ENCODE measurements at places on chromosomes 5 and 9. TPM values are rescaled to one million over a fixed set of nuclear protein-coding genes. Genes with fewer than 3 reads are reported as not detected.

GRCh38 chr9:16661816-16662215 lies 208.7 kb downstream of the BNC2 start:
- no peak for DNase-seq

GRCh38 chr5:75331-76320 lies 16.3 kb upstream of the PLEKHG4B start:
- no peak for DNase-seq

- no peak for DNase-seq
Observed at GRCh38 chr9:15670894-15671293, 118.1 kb downstream of the CCDC171 start.

PCDHA11 gene
- total RNA-seq, result 11.7 TPM

DNA sequence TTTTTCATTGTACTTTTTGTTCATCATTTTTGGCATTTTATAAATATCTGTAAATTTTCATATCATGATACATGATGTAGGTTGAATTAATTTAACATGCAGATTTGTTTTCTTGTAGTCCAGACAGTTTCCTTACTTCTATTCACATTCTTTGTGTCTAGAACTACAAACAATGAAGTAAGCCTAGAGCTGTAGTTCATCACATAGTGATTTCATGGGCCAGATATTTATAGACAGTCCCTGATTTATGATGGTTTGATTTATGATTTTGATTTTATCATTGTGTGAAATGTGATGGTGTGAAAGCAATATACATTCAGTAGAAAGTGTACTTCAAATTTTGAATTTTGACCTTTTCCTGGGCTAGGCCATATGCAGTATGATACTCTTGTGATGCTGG lies 139.0 kb downstream of the ARHGEF28 start:
- DNase-seq, result no peak

DNA sequence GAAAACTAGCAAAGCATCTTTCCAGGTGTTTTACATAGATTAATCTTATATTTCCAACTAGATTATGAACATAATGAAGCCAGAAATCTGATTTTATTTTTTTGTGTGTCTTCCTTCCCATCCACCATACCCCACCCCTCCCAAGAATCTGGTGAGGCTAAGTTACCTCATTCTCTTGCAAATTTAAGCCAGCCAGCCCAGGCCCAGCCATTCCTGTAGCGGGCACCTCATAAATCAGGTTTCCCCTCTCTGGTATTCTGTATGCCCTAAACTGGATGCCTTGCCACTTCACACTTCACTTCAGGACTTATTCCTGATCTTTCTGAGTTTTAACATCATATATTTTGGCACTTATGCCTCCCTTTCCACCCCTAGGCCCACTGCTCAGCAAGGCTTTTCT lies 21.8 kb downstream of the C9 start:
- no peak for DNase-seq

SURF2 gene
- 12.1 TPM for total RNA-seq

All from mesothelial cell of epicardium (in vitro differentiated cells).